ENCODE measurements at places on chromosomes 5 and 9.

DNA sequence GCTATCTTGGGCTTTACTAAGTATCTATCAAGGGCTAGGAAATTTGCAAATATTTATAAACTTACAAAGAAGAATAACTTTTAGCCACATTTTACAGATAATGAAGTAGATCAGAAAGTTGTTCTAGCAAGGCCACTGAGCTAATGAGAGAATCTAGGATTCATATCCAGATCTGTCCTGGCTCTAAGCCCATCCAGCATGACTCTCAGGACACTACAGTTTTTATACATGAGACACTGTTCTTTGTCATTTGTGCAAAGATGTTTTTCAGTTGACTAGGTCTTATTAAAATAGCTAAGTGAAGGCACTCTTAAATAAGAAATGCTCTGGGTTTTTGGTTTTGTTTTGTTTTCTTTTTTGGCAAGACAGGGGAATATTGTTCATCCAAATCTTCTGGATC lies 273.1 kb downstream of the GABRB2 start:
- DNase-seq = no peak

DNA sequence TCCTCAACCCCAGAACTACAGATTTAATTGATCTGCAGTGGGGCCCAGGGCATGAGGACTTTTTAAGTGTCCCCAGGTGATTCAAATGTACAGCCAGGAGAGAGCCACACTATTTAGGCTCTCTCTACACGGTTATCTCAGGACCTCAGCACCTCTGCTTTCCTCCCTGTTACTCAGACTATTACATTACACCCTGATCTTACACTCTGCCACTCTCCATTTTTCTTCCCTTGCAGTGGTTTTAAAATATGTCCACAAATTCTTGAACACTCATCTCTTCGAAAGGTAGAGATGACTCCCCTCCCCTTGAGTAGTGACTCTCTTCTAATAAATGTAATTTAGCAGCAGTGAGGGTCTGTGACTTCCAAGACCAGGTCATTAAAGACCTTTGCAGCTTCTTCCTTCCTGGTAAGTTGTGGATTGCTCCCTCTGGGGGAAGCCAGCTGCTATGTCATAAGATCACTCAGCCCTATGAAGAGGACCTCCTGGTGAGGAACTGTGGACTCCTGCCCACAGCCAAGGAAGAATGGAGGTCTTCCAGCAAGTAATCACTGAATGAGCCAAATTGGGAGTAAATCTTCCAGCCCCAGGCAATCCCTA lies 87.5 kb upstream of the SSBP2 start:
- DNase-seq = no peak

DNA sequence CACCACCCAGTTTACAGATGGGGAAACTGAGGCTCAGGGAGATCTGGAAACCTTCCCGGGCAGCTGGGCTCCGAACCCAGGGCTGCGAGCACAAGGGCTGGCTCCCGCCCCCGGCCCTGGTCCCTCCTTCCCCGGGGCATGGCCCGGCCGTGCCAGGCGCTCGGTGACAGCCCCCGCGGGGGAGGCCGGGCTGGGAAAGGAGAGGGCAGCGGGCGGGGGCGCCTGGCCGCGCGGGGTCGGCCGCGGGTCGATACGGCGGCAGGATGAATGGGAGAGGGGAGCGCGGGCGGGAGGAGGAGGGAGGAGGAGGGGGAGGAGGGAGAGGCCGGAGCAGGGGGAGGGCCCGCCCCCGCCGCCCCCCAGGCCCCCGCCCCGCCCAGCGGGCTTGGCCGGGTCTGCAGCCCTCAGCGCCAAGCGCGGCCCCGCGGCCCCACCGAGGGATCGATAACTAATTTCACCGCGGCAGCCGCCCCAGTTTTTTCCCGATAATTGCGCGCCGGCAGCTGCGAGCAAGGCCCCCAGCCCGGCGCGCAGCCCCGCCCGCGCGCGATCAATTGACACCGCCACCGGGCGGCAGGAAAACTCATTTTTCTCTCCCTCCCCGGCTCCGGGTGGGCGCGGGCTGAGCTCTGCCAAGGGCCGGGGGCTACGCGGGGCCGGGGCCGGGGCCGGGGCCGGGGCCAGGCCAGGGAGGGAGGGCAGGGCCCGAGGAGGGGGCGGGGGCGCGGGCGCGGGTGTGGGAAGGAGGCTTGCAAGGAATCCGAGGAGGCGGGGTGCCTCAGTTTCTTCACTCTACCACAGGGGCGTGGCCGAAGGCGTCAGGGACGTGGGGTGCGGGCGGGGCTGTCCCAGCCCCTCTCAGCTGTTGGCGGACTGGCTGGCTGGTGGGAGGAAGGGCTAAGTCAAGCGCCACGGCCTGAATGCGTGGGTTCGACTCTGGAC lies 52.1 kb downstream of the C9orf50 start:
- DNase-seq = no peak

GRCh38 chr5:31194468-31194813 lies 955 bp downstream of the CDH6 start:
- no peak for DNase-seq

- DNase-seq = no peak
These were observed 79.3 kb downstream of the ERP44 start for GRCh38 chr9:100019541-100019940.

GRCh38 chr5:10145923-10146401 lies 103.7 kb downstream of the ATPSCKMT start:
- DNase-seq = no peak

DNA sequence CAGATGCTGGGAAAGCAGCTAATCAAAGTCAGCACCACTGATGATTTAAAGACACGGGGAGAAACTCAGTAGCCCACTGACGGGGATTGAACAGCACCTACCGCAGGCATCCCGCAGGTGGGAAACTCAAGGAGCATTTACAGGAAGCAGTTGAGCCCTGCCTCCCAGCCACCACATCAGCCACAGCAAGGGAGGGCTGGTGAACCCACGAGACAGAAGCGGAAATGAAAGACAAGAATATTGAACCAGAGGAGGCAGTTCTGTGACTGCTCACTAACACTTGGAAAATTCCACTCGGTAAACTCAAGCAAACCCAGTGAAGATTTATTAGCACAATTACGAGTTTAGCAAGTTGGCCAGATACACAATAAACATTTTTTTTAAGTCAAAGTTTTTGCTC lies 10.6 kb upstream of the FAM163B start:
- DNase-seq = no peak

- DNase-seq = no peak
These were observed 134.8 kb downstream of the EPB41L4A start for GRCh38 chr5:112283943-112284929.

- no peak for DNase-seq
These were observed 57.1 kb downstream of the SLIT3 start for GRCh38 chr5:169243651-169244422.

DNA sequence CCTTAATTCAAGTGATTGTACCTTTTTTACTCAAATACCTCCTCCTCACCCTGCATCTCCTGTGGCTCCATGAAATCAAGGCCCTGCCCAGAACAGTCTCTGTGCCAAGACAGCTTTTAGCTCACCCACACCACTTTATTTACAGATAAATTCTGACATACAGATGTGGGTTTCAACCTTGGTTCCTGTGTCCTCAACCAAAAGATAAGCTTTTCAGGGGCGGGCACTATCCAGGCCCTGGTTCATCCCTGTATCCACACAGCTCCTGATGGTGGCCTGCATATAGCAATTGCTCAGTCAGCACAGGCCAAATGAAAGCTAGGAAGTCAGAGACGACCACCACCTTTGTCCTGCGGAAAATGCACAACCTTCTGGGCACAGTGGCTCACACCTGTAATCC lies 8.3 kb downstream of the SHB start:
- DNase-seq = no peak
